Uterus (tissue), 4 donors: ENCODE measurements at places on chromosomes 7 and 10. TPM values are rescaled to one million over a fixed set of nuclear protein-coding genes. Genes with fewer than 3 reads are reported as not detected.

- DNase-seq: no peak
Observed at GRCh38 chr7:99543081-99543671, 8.7 kb downstream of the FAM200A start.

DNA sequence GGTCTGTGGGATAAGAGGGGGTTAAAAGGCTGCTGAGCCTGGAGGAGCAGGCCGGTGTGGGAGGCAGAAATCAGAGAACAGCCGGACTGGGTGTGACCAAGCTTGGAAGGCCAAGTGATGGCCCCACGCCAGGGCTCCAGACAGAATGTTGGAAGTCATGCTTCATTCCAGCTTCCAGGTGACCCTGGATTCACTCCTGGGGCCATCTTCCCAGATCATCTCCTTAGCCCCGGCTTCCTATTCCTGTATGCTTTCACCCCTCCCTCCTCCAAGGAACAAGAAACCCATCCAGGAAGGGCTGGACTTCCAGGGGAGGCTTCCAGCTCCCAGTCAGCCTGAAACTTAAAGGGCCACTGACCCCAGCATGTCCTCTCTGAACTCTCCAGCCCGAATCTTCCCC, 1.0 kb downstream of the INMT start:
- DNase-seq: peak; percentile 82

DNA sequence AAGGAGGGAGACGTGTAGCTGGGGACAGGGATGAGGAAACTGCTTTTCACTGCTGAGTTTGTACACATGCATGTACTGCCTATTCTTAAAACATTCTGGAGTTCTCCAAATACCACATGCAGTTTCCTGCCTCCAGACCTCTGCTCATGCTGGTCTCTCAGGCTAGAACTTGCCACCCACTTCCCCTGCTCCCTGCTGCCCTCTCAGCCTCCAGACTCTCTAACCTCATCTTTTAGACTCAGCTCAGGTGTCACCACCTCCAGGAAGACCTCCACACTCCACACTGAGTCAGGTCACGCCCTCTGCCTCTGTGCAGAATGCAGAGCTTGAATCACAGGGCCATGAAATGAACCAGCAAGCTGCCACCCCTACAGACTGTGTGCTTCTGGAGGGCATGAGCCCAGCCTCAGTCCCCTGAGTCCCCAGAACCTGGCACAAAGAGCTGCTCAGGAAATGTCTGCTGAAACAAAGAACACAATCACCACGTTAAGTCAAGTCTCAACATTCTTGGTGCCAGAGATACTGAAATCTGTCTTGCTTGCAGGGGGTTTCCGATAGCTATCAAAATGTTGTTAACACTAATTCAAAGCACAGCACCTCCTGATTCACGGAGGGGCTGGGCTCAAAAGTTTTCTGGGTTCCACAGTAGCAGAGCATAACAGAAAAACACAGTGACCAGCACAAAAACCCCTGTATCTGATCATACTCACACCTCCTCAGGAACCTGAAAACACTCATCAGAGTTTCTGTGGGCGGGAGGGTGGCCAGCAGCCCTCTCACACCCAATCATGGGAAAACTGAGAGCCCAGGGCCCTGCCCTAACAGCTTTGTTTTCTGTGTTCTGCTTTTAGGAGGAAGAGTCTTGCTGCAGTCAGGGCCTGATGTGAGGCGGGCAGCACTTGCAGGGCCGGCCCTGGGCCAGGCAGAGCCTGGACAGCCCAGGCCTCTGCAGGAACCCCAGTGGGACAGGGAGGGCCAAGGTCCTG, 21.1 kb downstream of the FAM53B start:
- no peak for DNase-seq

Gene WDR86
- total RNA-seq: 80.2 TPM

Gene TAS2R4
- 0.29 TPM for total RNA-seq

GRCh38 chr10:95391581-95392216, 100.9 kb upstream of the PDLIM1 start:
- DNase-seq: no peak

- no peak for DNase-seq
Observed at GRCh38 chr7:19621740-19622139, 87.1 kb downstream of the POLR1F start.

Gene CCDC71L
- total RNA-seq: 9.1 TPM

Gene FAM13C
- 18.7 TPM for total RNA-seq

DNA sequence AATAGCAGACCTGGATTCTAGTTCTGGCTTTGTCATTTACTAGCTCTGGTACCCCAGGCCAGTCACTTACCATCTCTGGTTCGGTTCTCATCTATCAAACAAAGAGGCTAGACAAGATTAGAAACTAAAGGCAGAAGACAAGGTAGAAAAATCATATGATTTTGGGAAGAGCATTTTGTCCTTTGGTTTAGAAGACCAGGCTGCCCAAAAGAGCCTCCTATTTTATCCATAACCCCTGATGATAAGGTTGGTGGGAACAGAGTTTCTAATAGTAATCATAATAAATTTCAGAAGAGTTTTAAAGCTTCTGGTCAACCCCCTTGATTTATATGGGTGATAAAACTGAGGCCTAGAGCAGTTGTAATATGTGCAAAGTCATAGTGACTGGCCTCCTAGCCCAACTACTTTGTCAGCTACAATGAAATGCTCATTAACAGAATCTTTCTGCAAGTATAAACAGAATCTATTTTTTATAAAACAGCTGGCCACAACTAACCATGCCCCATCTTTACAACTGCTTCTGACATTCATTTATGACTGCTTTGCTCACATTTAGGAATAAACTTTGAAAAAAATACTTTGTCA, 23.4 kb downstream of the COX15 start:
- no peak for DNase-seq
